GM06990 (cell line): ENCODE measurements at places on chromosomes 4 and X.

DNA sequence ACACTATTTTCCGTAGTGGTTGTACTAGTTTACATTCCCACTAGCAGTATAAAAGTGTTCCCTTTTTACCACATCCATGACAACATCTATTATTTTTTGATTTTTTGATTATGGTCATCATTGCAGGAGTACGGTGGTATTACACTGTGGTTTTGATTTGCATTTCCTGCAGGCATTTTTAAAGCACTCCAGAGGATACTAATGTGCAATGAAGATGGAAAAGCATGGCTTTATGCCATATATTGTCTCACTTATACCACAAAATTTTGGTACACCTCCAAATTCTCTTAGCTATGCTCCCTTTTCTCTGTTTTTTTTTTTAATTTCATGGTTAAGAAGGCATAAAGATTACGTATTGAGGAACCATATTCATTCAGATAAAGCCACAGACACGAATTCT, 35.1 kb upstream of the NPY2R start:
- no peak for DNase-seq

DNA sequence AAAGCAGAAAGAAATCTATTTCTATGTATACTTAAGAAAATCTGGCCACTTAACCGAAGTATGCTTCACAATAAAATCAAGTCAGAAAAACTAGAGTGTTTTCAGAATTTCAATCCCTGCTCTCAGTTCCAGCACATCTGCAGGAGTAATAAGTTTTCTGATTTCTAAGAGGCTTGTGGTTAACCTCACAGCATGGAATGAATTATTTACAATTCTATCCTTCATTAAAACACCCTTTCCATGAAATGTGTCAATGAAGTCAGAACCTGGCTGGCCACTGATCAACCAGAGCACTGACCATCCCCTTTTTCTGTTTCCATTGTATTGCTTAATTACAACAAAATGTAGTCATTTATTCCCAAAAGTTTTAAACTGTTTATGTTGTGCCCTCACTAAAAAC, 781.4 kb upstream of the INTU start:
- no peak for DNase-seq

DNA sequence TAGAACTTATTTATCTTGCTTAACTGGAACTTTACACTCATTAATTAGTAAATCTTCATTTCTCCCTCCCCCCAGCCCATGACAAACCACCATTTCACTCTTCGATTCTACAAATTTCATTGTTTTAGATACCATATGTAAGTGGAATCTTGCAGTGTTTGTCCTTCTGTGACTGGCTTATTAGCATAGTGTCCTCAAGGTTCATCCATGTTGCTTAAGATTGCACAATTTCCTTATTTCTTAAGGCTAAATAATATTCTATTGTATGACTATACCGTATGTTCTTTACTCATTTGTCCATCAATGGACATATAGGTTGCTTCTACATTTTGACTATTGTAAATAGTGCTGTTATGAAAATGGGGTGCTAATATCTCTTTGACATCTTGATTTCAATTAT, 24.5 kb upstream of the RNF212 start:
- no peak for DNase-seq

DNA sequence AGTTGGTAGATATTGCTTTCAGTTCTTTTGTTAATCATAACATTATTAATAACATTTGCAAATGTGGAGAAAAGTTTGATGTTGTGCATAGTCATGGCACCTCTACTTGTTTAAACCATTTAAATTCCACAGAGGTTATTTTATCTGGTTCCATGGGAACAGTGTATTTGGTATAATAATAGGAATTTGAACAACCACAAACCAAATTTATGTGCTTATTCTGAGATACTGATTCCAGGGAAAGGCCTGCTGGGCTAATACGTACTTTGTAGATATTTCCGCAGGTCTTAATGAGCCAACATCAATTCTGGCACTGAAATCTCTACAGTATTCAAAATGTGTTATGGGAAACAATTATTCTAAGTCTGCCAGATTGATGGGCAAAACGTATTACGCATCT, 319.0 kb downstream of the DKK2 start:
- no peak for DNase-seq

DNA sequence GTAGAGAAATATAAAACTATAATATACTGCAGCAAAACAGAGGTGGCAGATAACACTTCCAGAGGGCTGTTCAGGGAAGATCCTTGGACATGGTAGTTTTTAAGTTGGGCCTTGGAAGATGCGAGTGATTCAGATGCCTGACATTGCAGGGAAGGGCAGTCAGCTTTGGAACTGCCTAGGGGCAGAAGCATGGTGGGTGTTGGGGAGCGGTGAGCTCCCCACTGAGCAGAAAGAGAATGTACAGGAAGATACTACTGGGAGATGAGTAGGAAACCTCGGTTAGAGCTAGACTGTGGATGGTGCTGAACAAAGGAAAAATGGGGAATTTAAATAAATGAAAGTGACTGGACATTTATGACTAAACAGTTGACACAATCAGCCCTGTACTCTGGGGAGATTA, 24.9 kb upstream of the SEC24B start:
- no peak for DNase-seq

GRCh38 chrX:133921764-133922389, 63.5 kb downstream of the GPC3 start:
- DNase-seq, result no peak

- DNase-seq, result no peak
Observed at GRCh38 chr4:147813109-147813773, 81.4 kb downstream of the ARHGAP10 start.

DNA sequence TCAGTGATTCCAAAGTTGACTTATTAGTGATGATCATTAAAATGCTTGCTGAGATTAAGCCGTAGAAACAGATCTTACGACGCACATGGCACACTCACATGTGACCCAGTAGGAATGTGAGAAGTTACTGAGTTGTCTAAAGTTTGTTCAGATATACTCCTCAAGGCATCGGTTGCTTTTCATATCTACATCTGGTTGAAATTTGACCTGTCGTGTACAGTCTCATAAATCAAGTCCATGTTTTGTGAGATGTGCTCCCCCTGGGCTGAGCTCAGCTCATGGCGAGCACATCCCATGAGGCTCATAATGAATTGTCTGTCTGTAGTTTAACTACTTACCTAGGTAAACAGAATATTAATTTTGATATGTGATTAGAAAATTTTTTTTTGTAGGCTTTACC, 67.0 kb downstream of the TNIP2 start:
- no peak for DNase-seq

DNA sequence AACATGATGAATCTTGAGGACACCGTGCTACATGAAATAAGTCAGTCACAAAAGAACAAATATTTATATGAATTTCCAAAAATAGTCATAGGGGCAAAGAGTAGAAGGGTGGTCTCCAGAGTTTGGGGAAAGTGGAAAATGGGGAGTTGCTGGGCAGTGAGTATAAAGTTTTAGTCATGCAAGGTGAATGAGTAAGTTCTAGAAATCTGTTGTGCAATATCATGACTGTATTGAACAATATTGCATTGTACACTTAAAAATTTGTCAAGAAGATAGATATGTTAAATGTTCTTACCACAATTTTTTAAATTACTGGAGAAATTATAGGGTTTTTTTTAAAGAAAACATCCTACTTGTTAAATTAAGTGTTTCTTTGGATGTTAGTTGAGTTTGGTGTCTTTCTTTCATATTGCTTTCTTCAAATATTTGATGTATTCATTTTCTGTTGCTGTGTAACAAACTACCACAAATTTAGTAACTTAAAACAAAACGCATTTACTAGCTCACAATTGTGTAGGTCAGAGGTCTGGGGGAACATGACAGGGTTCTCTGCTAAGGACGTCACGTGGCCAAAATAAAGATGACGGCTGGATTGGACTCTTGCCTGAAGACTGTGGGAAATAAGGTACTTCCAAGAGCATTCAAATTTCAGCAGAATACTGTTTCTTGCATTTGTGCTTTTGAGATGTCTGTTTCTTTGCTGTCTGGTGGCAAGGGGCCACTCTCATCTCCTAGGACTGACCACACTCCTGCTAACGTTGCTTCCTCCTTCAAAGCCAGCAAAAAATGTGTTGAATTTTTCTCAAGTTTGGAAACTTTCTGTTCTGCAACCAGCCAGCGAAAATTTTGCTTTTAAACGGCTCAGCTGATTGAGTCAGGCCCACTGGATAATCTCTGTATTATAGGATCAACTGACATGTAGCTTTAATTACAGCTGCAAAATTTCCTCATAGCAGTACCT, 76.7 kb downstream of the CPEB2 start:
- no peak for DNase-seq

- DNase-seq, result no peak
Observed at GRCh38 chrX:12753366-12753765, 37.8 kb upstream of the PRPS2 start.

GRCh38 chr4:174763454-174764104, 65.5 kb downstream of the GLRA3 start:
- peak; percentile 29 for DNase-seq

GRCh38 chr4:113106108-113106507, 56.7 kb downstream of the ANK2 start:
- DNase-seq, result no peak

DNA sequence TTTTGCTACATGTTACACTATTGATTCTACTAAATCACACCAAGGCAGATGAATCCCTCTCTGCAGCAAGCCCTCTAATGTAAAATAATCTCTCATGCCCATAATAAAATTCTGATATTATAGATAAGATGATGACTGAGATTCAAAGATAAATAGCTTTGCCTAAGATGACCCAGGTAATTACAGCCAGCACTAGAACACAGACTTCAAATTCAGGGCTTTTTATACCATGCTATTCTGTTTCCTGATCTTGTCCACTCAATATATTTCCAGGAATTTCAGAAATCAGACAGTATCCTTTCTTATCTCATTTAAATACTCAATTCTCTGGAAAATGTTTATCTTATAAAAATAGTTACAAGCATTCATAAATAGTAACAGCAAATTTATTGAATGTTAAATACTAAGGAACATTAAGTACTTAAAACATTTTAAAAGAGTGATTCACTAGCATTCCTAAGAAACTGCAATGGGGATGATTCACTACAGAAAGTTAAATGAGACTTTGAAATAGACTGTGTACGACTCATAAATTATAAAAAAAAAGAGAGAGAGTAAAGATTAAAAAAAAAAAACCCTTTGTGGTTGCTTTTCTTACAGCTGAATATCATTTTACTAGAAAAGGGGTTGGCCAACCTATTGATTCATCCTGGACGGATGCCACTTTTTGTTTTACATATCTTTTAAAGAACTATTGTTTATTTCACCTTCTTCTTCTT, 45.8 kb upstream of the IL21 start:
- no peak for DNase-seq

GRCh38 chrX:72714478-72714916, 391 bp upstream of the PHKA1 start:
- peak; percentile 3 for DNase-seq

- peak; percentile 38 for DNase-seq
Observed at GRCh38 chrX:9342561-9343051, 122.3 kb upstream of the TBL1X start.

- no peak for DNase-seq
Observed at GRCh38 chr4:154014407-154015321, 225.8 kb upstream of the SFRP2 start.

DNA sequence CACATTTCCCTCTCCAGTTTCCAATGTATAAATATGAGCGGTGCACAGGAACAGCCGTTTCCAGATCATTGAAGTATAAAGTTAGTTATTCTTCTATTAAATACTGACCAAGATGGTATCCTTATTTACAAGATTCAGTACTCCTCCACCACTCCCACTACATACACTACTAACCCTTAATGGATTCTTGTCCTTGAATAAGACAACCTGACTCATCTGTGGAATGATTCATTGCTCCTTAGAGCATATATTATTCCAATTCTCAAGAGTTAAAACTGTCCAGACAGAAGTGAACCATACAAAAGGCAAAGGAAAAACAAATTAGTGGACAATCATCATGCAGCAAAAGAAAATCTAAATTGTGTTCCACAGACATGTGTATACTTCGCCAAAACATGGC, 373.3 kb downstream of the IDS start:
- no peak for DNase-seq

- no peak for DNase-seq
Observed at GRCh38 chrX:16458208-16458607, 191.8 kb upstream of the S100G start.

DNA sequence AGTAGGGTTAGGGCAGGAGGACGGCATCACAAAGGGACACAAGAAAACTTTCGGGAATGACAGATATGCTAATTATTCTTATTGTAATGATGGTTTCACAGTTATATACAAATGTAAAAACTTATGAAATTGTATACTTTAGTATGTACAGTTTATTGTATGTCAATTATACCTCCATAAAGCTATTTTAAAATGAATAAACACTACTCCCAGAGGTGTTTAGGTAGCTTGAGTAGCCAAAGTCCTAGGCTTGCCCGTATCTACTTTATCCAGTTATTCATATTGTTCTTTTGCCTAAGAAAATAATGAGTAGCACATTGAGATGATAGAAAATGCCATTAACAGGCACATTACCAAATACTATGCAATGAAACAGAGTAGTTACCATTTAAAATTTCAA, 43.0 kb downstream of the RPS6KA6 start:
- no peak for DNase-seq

- no peak for DNase-seq
Observed at GRCh38 chr4:41339812-41340809, 83.4 kb downstream of the UCHL1 start.

DNA sequence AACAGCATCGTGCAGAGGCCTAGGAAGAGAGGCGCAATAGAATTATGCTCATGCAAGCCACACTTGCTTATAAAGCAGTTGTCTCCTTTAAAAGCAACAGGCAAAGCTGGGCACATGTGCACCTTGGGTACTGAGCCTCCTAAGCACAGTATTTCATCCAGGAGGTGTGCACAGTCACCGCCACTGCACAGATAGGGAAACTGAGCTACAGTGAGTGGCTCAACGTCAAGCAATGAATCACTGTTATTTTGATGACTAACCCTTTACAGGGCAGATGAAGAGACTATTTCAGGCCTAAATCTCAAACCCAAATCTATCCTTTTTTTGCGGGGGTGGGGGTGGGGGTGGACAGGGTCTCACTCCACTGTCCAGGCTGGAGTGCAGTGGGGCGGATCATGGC, 42.3 kb downstream of the BCOR start:
- no peak for DNase-seq

DNA sequence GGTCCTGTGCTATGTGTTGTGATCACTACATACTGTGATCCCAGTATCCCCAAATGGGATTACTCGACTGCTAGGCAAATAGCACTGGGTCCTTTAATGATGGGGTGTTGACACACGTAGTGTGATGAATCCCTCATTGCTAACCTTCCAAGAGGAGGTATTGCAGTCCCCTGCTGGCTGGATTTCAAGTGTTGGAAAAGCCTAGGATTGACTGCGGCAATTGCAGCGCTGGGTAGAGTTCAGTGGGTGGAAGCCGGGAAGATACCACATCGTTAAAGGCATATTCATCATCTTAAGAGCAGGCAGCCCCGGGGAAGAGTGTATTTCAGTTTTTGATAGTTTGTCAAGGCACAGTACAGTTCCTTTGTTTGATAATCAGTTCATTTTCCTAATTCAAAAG, 159.9 kb downstream of the TRIML1 start:
- DNase-seq, result no peak

DNA sequence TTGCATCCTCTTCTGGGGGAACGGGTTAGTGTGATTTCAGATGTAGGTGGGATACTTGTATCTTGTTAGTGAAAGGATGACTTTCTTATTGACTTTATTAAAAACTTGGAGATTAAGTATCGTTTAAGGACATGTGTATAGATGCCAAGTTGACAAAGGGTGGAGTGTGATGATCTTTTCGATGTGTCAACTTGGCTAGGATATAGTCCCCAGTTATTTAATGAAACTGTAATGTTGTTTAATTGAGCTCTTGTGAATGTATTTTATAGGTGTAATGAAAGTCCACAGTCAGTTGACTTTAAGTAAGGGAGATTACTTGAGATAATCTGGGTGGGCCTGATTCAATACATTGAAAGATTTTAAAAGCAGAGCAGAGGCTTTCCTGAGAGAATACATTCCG, 127.0 kb downstream of the AASDH start:
- no peak for DNase-seq
